ENCODE measurements at places on chromosomes 13 and 19. TPM values are rescaled to one million over a fixed set of nuclear protein-coding genes. Genes with fewer than 3 reads are reported as not detected.

The ANGPTL8 gene
- not detected for total RNA-seq

The PRTN3 gene
- total RNA-seq, result not detected

The VSTM2B gene
- not detected for total RNA-seq

The ZGLP1 gene
- total RNA-seq, result 10.0 TPM

The OSCAR gene
- 0.33 TPM for total RNA-seq

The ZNF699 gene
- total RNA-seq, result 23.1 TPM

The UQCR11 gene
- 130 TPM for total RNA-seq

The CELF5 gene
- total RNA-seq, result 0.23 TPM

The KCNN1 gene
- not detected for total RNA-seq

The ZNF135 gene
- total RNA-seq, result 13.3 TPM

The ZFP82 gene
- 10.1 TPM for total RNA-seq

The AXL gene
- not detected for total RNA-seq

The GJB2 gene
- total RNA-seq, result not detected

The OR7D2 gene
- 0.11 TPM for total RNA-seq

The ATP4A gene
- not detected for total RNA-seq

The CBY2 gene
- not detected for total RNA-seq

The CD22 gene
- 20.0 TPM for total RNA-seq

The FBXO17 gene
- total RNA-seq, result not detected

The PTH2 gene
- total RNA-seq, result not detected

The PSG6 gene
- total RNA-seq, result not detected

The OR7C1 gene
- total RNA-seq, result not detected

The UBL5 gene
- 222 TPM for total RNA-seq

The CGB5 gene
- not detected for total RNA-seq

The ZNF792 gene
- 35.5 TPM for total RNA-seq

The ZNF439 gene
- total RNA-seq, result 35.3 TPM

The KIR2DL4 gene
- not detected for total RNA-seq

The RNF113B gene
- total RNA-seq, result not detected

Data from naive thymus-derived CD8-positive, alpha-beta T cell (primary cell).